ENCODE measurements at places on chromosomes 3 and 15. TPM values are rescaled to one million over a fixed set of nuclear protein-coding genes. Genes with fewer than 3 reads are reported as not detected.

GRCh38 chr15:51172193-51172592 lies 77.5 kb upstream of the TNFAIP8L3 start:
- no peak for DNase-seq

DNA sequence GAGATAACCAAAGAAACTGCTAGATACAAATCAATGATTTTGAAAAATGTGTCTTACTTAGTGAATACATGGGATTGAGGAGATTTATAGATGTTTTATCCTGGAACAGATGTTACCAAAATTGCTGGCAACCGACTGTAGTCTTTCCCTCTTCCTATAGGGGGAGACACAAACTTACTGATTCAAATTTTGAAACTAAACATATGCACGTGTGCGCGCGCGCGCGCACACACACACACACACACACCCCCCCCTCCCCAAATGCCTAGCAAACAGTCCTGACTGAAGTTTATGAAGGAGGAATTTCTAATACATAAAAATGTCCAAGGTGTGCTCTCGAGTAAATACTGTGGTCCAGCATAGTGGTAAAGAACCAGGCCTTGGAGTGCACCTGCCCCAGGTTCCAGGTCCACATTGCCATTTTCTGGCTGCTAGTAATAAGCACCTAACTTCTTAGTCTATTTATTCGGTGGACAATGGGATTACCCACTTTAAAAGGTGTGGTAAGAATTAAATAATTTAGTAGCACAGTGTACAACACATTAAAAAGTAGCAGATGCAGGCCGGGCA lies 18.5 kb upstream of the C3orf62 start:
- peak; percentile 58 for DNase-seq

DNA sequence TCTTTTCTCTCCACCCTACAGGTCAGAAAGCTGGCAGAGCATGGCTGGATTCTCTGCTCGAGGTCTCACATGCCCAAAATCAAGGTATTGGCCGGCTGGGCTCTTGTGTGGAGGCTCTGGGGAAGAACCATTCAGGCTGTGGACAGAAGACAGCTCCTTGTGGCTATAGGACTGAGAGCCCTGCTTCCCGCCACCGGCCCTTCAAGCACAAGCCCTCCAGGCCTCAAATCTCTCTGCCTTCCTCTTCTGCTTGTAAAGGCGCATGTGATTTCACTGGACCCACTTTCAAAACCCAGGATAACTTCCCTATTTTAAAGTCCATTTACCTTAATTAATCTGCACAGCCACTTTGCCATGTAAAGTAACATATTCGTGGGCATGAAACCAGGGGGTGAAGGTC lies 36.2 kb upstream of the MGLL start:
- DNase-seq = no peak

DNA sequence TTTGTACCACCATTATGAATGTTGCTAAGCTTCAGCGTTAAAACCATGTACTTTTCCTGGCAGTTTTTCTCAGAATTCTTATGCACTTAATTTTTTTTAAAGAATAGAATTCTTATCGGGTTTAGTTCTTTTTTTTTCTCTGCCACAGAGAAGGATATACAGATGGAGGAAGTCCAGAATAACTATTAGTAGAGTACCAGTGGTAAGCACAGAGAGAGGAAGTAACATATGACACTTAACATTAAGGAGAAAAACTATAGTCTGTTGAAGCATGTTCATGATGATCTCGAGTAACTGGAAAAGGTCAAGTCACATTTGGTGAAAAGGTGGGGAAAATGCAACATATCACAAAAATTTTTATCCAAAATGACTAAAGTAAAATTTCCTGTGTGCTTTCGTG lies 68.9 kb downstream of the RNF13 start:
- no peak for DNase-seq

CCDC191 gene
- 2.4 TPM for total RNA-seq

SIN3A gene
- total RNA-seq = 87.4 TPM

- no peak for DNase-seq
Measured at GRCh38 chr3:100072326-100073048, 41.8 kb downstream of the FILIP1L start.

DNA sequence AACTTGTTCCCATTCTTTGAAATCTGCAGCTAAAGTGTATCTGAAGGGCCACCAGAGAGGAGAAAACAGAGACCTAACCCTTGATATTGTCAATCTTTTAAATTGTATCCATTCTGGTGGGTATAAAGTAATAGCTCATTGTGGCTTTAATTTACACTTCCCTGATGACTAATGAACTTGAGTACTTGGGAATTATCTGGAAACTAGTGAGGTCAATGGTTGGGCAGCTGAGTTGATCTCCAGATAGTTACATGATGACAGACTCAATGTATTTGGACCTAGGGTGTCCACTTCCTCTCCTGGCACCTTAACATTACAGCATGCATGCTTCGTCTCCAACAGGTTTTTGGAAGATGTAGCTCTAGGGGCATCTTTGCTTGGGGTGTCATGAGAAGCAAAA lies 195.2 kb downstream of the PDCD6IP start:
- no peak for DNase-seq

DNA sequence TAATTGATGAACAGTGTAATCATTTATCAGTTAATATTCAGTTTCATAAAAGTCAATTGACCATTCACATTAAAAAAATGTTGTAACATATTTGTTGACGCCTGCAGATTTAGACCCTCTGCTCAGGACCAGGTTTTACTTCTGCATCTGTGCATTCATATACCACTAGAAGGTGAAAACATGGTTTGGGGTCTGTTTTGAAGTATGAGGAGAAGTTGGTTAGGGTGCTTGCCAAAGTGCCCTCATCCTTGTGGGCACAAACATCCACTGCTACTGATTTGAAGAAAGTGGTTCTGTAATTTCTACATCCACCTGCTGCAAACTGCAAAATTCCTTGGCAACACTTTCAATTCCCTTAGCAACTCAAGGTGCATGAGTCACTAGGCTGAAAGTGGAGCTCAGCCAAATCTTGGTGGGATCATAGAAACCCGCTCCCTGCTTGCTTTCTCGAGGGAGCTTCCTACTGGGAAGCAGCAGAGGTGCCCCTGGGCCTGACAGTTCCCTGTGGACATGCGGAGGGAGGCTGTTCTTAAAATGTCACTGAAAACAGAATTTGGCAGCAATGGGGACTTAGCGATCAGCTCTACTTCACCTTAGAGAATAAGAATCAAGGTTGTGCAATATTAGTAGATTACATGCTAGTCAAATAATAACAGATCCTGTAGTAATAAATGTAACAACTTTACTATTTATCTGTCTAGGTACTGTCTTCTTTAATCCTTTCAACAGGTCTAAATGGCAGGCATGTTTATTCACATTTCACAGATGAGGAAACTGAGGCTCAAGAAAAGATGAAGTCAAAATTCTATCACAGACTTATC lies 301.0 kb upstream of the TBL1XR1 start:
- no peak for DNase-seq

DNA sequence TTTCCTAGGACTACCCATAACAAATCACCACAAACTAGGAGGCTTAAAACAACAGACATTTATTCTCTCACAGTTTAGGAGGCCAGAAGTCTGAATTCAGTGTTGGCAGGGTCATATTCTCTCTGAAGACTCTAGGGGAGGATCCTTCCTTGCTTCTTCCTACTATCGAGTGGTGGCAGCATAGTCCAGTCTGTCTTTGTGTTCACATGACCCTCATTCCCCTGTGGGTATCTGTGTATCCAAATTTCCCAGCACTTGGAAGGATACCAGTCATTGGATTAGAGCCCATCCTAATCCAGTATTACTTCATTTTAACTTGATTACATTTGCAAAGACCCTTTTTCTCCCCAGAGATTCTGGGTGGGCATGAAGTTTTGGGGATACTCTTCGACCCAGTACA lies 63.8 kb downstream of the GMPS start:
- no peak for DNase-seq

DNA sequence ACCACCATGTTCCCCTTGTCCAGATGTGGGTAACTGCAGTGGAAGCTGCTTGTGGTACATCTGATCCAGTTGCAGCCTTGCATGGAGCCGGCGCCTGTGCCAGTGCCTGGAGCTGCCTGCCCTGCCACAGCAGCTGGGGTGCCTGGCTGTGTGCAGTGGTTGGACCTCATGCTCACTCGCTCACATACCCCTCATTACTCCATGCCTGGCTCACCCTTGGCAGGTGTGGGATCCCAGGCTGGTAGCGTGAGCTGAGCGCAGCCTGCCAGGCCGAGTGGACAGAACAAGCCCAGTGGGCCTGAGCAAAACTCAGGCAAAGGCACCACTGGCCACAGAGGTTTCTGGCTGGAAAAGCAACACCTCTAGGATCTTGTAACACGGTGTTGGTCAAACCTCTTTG lies 35.7 kb downstream of the ROPN1B start:
- DNase-seq = no peak

GREM1 gene
- not detected for total RNA-seq

GRCh38 chr3:105997800-105998526 lies 129.2 kb upstream of the CBLB start:
- peak; percentile 14 for DNase-seq

DNA sequence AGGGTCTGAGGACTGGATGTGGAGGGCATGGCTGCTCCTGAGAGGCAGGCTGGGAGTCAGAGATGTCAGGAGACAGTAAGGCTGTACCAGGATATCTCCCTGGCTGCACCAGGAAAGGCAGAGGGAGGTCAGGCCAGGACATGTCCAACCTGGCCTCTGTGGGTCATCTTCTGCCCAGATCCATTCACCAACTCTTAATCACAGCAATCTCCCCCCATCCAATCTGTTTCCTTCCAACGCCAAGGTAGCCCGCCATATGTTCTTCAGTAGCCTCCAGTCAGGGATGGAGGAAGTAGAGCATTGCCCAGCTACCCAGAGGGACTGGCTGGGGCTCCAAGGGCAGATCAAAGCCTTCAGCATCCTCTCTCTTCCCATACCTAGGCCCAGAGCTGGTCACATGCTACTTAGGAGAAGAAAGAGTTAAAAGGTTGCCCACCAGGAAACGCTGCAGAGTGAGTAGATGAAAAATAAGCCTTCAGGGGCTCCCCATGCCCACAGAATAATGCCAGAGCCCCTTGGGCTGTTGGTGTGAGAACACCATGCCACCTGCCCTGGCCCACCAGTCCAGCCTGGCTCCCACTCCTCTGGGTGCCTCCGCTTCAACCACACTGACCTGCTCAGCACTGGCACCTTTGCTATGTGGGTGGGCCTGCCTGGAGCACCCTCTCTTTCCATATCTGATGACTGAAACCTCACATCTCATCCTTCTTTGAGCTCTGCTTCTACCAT lies 176.8 kb downstream of the MEGF11 start:
- DNase-seq = no peak

- no peak for DNase-seq
Measured at GRCh38 chr3:153484842-153485241, 322.8 kb downstream of the RAP2B start.

DNA sequence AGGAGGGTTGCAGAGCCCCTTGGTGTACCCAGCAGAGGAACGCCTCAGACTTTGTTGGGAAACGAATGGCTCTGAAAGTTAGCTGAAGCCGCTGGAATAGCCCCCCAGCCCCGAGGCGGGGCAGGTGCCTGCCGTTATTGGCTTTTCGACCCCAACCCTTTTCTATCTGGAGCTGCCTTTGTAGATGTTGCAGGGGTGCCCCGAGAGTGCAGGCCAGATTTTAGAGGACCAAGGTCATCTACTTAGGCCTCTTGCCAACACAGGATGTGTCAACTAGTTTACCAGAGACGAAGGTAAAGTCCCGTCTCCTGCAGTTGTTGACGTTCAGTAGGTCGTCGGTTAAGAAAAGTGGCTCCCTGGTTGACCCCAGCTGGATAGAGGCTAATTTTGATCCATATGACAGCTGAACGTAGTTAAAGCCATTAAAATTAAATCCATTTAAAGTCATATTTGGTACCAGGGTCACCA lies 579 bp upstream of the UBE3A start:
- DNase-seq = no peak

Data from activated CD4-positive, alpha-beta T cell treated with anti-CD3 and anti-CD28 coated beads for 36 hours (primary cell).